ENCODE measurements at places on chromosomes 7 and 10.

DNA sequence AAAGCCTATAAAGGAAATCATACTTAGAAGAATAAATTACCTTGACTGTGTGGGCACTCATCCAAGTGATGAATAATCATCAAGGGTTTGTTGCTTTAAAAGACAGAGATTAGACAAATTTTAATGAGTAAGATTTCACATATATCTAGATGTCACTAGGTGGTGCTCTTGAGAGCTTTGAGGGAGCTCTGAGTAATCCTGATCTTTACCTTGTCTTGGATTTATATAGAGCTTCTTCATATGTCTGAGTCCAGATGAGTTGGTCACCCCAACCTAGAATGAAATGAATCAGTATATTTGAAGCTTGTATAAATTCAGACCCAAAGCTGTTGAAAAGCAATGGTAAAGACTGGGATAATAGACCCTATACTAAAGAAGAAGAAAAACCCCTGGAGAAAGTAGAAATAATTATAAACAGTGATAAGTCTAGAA lies 3.7 kb downstream of the AGR2 start:
- DNase-seq = peak; percentile 16

GRCh38 chr7:16649196-16649595 lies 3.2 kb downstream of the BZW2 start:
- no peak for DNase-seq

DNA sequence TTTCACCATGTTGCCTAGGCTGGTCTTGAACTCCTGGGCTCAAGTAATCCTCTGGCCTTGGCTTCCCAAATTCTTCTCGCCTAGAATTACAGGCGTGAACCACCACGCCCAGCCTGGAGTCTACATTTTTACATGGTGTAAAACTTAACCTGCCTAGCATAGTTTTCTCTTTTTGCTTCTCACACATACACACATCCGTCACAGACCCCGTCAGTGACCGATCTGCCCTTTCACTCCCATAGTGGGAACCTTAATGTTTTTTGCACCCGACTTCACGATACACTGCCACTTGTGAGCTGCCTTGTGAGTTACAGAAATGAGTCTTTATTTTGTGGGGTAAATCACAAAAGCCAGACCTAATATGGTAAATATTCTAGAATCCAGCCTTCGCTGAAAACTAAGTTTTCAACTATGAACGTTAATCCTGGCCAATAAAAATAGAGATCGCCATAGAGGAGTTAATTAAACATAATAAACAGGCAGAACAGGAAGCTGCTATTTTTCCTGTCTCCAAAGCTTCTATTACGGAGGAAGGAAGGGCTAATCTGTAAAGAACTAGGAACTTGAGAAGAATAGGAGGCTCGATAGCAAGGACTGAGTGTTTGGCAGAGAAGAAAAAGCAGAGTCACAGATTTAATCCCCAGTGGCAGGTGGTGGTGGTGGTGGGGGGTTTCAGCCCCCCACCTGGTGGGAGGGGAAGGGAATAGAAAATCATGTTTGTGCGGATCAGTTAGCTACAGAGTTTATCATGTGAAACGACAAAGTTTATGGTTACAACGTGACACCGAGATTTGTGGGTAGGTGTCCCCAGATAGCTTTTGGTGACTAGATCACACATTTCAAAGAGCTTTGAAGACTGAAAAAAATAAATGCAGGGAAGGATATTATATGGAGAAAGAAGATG lies 14.7 kb upstream of the FAM171A1 start:
- DNase-seq = no peak

DNA sequence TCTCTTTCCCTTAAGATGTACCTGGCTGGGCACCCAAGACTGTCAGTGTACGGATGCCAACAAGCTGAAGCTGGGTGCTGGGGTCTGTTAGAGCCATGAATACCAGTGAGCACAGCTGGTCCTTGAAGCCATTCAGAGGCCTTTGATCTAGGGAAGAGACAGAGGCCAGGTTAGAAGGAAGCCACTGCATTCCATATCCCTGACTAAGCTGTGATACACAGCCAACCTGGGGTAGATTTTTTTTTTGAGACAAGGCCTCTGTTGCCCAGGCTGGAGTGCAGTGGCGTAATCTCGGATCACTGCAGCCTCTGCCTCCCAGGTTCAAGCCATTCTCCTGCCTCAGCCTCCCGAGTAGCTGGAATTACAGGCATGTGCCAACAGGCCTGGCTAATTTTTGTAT lies 20.8 kb downstream of the ZDHHC16 start:
- no peak for DNase-seq

DNA sequence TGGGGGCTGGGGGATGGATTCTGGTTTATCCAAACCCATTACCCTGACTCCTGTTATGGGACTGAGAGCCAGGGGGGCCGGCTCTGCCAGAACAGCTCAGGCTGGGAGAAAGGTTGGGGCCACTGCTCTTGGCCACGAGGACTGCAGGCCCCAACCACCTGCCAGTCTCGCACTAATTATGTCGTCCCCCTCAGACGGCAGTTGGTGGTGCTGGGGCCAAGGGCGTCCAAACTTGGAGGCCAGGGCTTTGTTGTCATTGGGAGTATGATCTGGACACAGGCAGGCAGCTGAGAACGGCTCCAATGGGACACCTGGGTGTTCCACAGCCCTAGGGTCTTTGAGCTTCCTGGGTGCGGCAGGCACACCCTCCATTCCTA lies 34.7 kb downstream of the DRGX start:
- no peak for DNase-seq

GRCh38 chr7:110442381-110442837 lies 648.5 kb upstream of the LRRN3 start:
- peak; percentile 64 for DNase-seq

DNA sequence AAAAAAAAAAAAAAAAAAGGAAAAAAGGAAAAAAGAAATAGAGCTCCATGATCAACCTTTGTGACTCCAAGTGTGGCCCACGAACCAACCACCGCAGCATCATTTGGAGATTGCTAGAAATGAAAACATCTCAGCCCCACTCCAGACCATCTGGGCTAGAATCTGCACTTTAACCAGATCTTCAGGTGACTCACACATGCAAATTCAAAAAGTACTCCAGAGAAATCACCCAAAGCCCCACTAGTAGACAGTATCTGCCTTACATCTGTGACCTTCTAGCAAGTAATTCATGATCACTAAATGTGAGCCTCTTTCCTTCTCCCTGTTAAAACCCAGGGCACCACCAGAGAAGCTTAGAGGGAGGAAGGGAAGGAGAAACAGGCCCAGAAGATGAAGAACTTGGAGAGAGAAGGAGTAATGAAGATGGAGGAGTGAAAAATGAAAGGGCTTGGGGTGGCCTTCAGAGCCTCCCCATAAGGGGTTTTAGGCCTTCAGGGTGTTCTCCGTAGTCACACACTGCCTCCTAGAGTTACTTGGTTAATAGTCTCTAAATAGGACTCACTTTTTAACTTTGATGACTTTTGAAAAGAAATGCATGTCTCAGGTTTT lies 94.0 kb downstream of the SLC37A3 start:
- no peak for DNase-seq

DNA sequence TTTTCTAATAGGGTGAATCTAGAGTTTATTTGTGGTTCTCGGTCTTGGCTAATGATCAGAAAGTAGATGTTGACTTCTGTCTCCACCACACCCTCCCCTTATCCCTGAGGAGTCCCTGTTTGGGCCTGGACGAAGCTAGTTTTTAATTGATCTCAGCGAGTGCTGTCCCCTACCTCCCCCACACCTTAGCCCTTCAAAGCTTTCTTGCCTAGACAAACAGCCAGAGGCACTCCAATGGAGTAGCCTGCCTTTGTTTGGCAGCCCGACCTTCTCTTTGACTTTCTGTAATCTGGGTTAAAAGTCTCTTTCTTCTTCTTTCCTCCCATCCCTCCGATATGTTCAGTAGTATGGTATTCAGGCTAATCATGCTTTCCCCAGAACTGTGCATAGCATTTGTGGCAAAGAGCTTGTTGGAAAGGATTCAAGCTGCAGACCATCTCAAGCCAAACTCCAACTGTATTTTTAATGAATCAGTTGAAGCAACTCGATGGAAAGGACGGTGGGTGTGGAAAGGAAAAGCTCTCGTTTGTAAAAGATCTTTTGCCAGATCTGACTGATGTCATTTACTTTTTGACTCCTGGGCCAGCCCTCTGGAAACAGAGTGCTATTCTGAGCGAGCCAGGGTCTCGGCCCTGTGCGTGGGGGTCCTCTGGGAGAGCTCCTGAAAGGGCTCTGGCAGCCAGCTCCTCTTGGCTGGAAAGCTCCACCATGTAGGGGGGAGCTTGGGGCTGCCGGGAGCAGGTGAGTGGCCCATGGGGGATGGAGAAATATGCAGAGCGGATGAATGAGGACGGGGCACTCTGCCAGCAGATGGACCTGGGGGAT lies 4.5 kb downstream of the FAM180A start:
- no peak for DNase-seq

DNA sequence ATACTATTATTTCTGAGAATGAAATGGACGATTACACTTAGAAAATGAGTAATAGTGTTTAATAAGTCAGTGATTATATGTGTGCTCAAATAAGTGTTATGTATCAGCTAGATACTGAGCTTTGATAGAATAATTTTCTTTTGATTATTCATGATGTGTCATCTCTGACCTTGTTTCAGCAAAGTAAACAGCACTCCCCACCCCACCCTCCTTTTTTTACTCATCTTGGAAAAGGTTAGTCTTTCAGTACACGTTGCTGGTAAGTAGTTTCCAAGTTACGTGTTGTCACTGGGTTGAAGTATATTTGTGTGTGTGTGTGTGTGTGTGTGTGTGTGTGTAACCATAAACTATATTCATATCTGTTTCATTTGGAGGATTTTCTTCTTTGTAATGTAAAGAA lies 84.1 kb downstream of the GNAI1 start:
- no peak for DNase-seq

- DNase-seq = no peak
Observed at GRCh38 chr7:99146979-99147378, 3.1 kb upstream of the SMURF1 start.

- DNase-seq = no peak
Observed at GRCh38 chr7:35355199-35355598, 101.3 kb upstream of the TBX20 start.

GRCh38 chr7:142548978-142549377 lies 200.3 kb upstream of the PRSS1 start:
- no peak for DNase-seq

DNA sequence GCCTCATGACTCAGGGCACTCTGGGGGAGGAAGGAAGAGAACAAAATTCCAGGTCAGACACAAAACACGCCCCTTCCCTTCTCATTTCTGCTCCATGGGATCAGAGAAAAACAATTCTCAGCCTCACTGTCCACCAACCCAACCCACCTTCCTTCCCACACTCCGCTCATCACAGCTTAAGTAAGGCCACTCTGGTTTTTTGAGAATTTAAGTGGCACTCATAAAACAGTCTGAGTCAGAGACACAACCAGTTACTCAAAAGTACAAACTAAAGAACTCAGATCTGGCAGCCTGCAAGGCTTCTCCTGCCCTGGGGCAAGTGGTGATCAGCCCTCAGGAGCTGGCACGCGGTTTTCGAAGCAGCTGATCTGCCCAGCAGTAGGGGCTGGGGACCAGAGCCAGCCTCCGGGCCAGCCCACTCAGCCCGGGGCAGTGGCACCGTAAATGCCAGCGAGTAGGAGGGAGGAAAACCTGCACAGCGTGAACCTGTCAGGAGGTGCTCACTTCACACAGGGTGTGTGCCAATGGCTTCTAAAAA lies 39.1 kb upstream of the ABLIM1 start:
- no peak for DNase-seq

- DNase-seq = no peak
Observed at GRCh38 chr10:101287997-101288635, 58.9 kb upstream of the LBX1 start.

GRCh38 chr10:59857049-59857448 lies 49.3 kb downstream of the CCDC6 start:
- no peak for DNase-seq

GRCh38 chr7:75945297-75946168 lies 30.6 kb downstream of the POR start:
- DNase-seq = no peak

DNA sequence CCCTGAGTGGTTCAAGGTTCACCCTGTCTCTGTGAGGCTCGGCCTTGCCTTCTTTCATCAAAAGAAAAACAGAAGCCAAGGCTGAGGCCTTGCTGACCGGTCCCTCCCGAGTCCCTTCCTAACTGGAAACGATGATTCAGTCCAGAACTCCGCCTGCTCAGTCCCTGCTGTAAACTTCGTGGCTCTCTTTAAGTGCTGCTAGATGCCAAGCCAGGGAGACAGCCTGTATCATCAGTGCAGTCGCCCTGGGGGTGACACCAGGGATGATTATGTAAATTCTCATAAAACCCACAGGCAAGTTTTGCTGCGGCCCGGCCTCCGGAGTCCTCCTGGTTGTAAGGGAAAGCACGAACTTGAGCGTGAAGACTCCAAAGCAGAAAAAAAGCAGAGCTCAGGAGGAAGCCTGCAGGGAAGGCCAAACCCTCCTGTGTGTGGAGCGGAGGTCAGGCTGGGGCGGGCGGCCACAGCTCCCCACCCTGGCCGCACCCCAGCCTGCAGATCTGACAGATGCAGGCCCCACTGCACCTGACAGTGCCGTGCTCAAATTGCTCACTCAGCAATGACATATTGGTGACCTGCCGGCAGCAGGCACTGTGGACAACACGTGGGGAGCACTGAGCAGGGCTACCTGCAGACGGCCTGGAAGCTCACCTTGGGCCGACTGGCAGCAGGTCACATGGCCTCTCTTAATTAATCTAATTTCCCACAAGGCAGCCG lies 123.4 kb downstream of the DYNC2I1 start:
- no peak for DNase-seq

- no peak for DNase-seq
Observed at GRCh38 chr10:1360011-1360557, 303.9 kb downstream of the WDR37 start.

GRCh38 chr10:71268758-71269157 lies 50.3 kb upstream of the SLC29A3 start:
- no peak for DNase-seq
